ENCODE measurements at places on chromosomes 5 and 9. TPM values are rescaled to one million over a fixed set of nuclear protein-coding genes. Genes with fewer than 3 reads are reported as not detected.

SLC4A9 gene
- not detected for total RNA-seq

PLPP7 gene
- 8.2 TPM for total RNA-seq

ADGRD2 gene
- not detected for total RNA-seq

FOXD4L4 gene
- total RNA-seq: 0.26 TPM

SPINK13 gene
- not detected for total RNA-seq
